Colonic mucosa (tissue), 4 donors: ENCODE measurements at places on chromosomes 1 and 21. TPM values are rescaled to one million over a fixed set of nuclear protein-coding genes. Genes with fewer than 3 reads are reported as not detected.
A peak's percentile ranks its signal among the peaks of the same experiment; 100 is the strongest.

GRCh38 chr1:1781526-1781903 lies 3.2 kb upstream of the NADK start:
- H3K4me1 ChIP-seq = peaks cover 44% of the 10 kb centered on the region
- no peaks in the 10 kb centered on the region for H3K27me3 ChIP-seq
- H3K27ac ChIP-seq = peak overlapping the region; percentile 94

The RGS4 gene
- 0.37 TPM for total RNA-seq

The INAVA gene
- total RNA-seq = 127 TPM

The COL8A2 gene
- total RNA-seq = 2.1 TPM

GRCh38 chr1:238476841-238477240 lies 586.1 kb upstream of the ZP4 start:
- H3K4me3 ChIP-seq = no peak overlapping the region
- no peak for DNase-seq
- H3K27me3 ChIP-seq = no peaks in the 10 kb centered on the region
- H3K27ac ChIP-seq = no peak overlapping the region

DNA sequence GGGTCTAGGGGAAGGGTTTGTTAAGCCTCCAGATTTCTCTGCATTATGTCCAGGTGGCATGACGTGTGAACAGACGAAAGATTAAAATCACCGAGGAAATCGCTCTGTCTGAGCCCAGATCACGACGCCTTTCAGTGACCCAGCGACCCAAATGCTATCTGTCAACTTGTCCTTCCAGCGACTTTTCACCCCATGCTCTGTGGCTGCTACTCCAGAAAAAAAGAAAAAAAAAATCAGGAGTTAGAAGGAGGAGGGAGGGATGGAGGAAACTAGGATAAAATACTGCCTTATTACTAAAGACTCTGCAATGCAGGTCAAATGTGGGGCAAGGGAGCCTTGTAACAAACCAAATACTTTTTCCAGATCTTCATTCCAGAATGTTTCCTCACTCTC lies 352.0 kb downstream of the NUF2 start:
- H3K27ac ChIP-seq = no peak overlapping the region
- DNase-seq = no peak
- H3K27me3 ChIP-seq = no peaks in the 10 kb centered on the region
